Liver (tissue), 10 donors: ENCODE measurements at places on chromosomes 5 and 9. TPM values are rescaled to one million over a fixed set of nuclear protein-coding genes. Genes with fewer than 3 reads are reported as not detected.

DNA sequence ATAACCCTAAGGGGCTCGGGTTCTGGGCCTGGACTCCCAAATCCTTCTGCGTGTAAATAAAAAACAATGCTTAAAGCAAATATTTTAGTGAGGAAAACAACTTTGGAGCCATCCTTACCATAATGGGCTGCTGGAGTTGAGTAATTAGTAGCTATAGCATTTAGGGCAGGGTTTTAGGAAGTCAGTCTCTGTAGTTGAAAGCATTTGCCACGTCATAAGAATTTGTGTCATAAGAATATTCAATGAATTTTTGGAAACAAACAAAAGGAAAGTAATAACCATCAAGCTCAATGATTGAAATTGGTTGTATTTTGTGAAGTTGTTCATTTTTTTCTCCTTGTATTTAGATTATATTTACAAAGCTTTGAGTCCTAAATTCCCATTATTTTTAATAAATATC is 114.8 kb upstream of the ELL2 start:
- H3K4me1 ChIP-seq: no peaks in the 10 kb centered on the region
- H3K27ac ChIP-seq: no peak overlapping the region
- H3K27me3 ChIP-seq: no peaks in the 10 kb centered on the region
- H3K4me3 ChIP-seq: no peak overlapping the region

DNA sequence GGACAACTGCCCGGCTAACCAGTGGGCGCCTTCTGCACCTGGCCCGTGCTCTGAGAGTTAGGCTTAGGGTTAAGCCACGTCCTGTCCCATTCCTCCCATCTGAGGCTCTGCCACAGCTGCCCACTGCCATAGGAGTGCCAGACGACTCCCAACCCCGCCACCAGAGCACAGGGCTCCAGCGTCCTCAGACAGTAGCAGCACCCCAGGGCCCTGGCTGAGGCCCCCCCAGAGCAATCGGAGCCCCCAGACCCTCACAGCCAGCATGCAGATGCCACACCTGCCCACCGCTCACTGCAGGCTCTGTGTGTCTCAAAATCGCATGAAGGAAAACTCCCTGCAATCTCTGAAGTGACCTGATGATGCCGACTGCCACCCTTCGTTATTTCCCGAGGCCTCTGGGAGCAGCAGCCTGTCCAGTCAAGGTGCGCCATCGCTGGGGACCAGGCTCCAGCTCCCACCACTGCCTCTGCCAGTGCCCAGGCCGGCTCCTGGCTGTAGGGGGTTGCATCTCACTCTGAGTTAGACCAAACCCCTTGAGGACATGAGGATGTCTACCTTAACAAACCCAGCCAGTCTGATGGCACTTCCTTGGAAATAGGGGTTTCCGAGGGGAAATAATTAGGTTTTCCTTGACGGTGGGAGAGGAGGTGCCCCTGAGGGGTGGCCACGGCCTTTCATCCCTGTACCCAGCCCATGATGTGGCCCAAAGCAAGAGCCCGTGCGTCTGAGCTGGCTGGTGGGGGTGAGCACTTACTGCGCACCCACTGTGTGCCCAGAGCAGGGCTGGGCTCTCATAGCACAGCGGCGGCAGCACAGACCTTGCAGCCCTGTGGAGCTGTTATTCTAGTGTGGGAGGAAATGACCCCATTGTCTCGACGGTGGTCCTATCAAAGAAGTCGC is 58.0 kb upstream of the RNF130 start:
- no peak overlapping the region for H3K27ac ChIP-seq
- H3K36me3 ChIP-seq: no peaks in the 10 kb centered on the region
- H3K4me1 ChIP-seq: peaks cover 7% of the 10 kb centered on the region
- no peaks in the 10 kb centered on the region for H3K27me3 ChIP-seq

DNA sequence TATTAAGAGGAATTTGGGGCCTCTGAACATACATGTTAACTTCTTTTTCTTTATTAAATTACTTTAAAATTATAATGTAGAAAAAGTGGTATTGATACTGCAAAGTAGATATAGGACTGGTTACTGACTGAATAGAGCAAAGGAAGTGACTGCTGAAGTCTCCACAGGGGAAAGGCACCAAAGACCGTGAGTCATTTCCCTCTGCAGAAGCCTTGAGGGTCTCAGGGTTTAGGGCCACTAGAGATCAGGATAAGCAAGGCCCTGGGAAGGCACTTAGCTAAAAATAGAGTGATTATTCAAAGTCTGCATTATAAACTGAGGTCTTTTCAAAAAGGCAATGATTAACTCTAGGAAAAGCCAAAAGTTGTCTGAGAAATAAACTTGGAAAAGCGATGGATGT is 44.7 kb upstream of the ITGA1 start:
- H3K27ac ChIP-seq: no peak overlapping the region
- H3K36me3 ChIP-seq: no peaks in the 10 kb centered on the region
- no peaks in the 10 kb centered on the region for H3K4me1 ChIP-seq

TPPP gene
- 2.1 TPM for total RNA-seq

- no peak for DNase-seq
- no peaks in the 10 kb centered on the region for H3K4me1 ChIP-seq
- no peak overlapping the region for H3K4me3 ChIP-seq
- no peak overlapping the region for H3K27ac ChIP-seq
- H3K27me3 ChIP-seq: no peaks in the 10 kb centered on the region
Observed at GRCh38 chr5:34891981-34892380, 23.3 kb downstream of the RAD1 start.

GRCh38 chr5:38608874-38609273 is 52.4 kb upstream of the LIFR start:
- H3K4me3 ChIP-seq: no peak overlapping the region
- H3K36me3 ChIP-seq: no peaks in the 10 kb centered on the region
- no peaks in the 10 kb centered on the region for H3K27me3 ChIP-seq
- H3K4me1 ChIP-seq: no peaks in the 10 kb centered on the region
- no peak overlapping the region for H3K27ac ChIP-seq

DNA sequence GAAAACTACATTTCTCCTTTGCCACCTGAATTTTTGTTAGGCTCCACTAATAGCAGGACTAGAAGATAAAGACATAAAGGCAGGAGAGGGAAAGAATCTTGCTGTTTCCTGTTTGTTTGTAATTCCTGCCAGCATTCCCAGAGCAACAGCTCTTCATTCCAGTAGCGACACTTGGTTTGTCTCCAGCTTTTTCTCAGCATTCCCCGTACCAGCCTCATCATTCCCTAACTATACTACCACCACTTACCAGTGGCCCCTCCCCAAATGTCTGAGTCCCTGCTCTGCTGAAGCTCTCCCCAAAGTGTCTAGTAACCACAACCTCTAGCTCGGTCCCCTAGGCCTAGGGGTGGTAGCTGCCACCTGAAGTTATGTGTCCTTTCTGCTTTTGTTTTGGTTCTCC is 18.6 kb downstream of the CETN3 start:
- no peaks in the 10 kb centered on the region for H3K4me1 ChIP-seq
- no peaks in the 10 kb centered on the region for H3K36me3 ChIP-seq
- no peak overlapping the region for H3K4me3 ChIP-seq
- H3K27me3 ChIP-seq: no peaks in the 10 kb centered on the region
- no peak for DNase-seq

CAVIN4 gene
- total RNA-seq: 0.05 TPM

RXFP3 gene
- total RNA-seq: not detected

SPINK13 gene
- not detected for total RNA-seq

- H3K4me3 ChIP-seq: no peak overlapping the region
- H3K27ac ChIP-seq: no peak overlapping the region
- H3K4me1 ChIP-seq: no peaks in the 10 kb centered on the region
- H3K36me3 ChIP-seq: no peaks in the 10 kb centered on the region
- DNase-seq: no peak
Observed at GRCh38 chr5:36585701-36586100, 20.7 kb upstream of the SLC1A3 start.

OR2S2 gene
- total RNA-seq: not detected

GABRP gene
- total RNA-seq: 0.08 TPM

SOHLH1 gene
- not detected for total RNA-seq

DNA sequence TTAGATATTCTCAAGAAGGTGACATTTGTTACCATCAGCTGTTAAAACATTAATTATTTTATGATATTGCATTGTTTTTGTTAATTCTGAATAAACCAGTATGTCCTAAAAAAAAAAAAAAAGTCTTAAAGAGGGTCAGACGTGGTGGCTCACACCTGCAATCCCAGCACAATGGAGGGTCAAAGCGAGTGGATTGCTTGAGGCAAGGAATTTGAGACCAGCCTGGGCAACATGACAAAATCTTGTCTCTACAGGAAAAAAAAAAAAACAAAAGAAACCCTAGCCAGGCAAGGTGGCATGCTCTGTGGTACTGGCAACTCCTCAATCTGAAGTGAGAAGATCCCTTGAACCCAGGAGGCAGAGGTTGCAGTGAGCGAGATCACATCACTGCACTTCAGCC is 46.8 kb downstream of the CYLC2 start:
- H3K36me3 ChIP-seq: no peaks in the 10 kb centered on the region
- H3K4me1 ChIP-seq: no peaks in the 10 kb centered on the region
- no peak for DNase-seq
- no peak overlapping the region for H3K4me3 ChIP-seq

GRCh38 chr9:34375901-34376595 is 650 bp downstream of the MYORG start:
- peak overlapping the region; percentile 82 for H3K4me3 ChIP-seq
- H3K27me3 ChIP-seq: no peaks in the 10 kb centered on the region
- peak overlapping the region; percentile 53 for H3K27ac ChIP-seq
- H3K36me3 ChIP-seq: peaks cover 4% of the 10 kb centered on the region
- DNase-seq: no peak
- H3K4me1 ChIP-seq: peaks cover 52% of the 10 kb centered on the region

KIF12 gene
- total RNA-seq: 11.5 TPM

DNA sequence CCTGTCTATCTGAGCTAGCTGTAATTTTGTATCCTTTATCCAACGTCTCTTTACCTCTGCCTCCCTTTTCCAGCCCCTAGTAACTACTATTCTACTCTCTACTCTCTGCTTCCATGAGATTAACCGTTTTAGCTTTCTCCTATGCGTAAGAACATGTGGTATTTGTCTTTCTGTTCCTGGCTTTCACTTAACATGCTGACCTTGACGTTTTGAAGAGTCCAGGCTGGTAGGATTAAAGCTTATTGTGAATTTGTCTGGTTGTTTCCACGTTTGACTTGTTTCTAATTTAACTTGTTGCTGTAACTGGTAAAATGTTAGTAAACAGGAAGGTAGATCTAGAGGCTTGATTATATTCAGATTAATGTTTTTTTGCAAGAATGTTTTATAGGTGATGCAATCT is 385.3 kb downstream of the PSAT1 start:
- H3K4me1 ChIP-seq: no peaks in the 10 kb centered on the region
- no peak for DNase-seq
- no peaks in the 10 kb centered on the region for H3K36me3 ChIP-seq
- H3K27me3 ChIP-seq: no peaks in the 10 kb centered on the region

DNA sequence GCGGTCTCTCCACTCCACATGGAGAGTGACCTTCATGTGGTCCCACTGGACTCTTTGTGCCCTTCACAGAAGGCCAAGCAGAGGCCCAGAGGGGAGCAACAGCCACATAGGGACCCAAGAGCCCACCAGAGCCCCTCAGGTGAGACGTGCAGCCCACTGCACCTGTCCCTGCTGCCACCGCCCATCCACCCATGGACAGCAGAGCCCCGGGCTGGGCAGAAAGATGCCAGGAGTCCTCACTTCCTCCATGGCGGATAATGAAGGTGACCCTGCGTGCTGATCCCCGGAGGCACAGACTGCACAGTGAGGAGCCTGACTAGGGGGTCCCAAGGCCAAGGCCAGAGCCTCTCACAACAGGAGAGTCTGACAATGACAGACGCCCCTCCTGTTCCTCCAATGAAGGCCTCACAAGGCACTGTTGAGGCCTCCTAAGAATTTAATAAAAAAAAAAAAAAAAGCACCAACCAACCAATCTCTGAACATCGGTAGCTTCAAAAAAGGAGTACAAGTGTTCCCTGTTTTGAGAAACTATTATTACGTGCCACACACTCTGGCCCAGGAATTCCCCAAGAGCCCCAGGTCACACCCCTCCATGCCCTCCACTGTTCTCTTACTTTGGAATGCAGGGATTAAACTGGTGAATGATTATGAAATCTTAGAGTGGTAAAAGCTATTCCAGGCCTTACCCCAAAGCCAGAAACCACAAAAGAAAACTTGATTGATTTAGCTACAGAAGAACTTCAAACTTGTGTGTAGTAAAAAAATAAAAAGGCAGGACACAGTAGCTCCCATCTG is 2.8 kb upstream of the PPP1R26 start:
- H3K27ac ChIP-seq: no peak overlapping the region
- no peak for DNase-seq
- no peak overlapping the region for H3K4me3 ChIP-seq
- peaks cover 16% of the 10 kb centered on the region for H3K4me1 ChIP-seq
- H3K27me3 ChIP-seq: no peaks in the 10 kb centered on the region

DNA sequence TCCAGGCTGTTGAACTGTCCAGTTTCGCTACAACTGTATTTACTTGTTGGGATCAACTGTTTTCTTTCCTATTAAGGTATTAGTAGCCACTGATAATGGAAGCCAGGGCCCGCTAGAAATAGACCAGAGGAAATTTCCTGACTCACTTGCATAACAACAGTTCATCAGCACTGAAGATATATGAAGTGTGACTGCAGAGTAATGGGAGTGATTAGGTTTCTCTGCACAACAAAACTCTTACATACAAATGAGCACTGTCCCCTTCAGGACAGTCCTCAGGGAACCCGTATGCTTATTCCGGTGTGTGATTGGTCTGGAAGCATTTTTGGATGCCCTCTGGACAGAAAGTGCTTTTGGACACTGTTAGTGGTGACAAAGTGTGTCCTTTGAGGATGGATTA is 55.3 kb downstream of the LIX1 start:
- H3K36me3 ChIP-seq: no peaks in the 10 kb centered on the region
- no peak overlapping the region for H3K27ac ChIP-seq
- DNase-seq: no peak
- H3K4me3 ChIP-seq: no peak overlapping the region
- H3K4me1 ChIP-seq: no peaks in the 10 kb centered on the region

DNA sequence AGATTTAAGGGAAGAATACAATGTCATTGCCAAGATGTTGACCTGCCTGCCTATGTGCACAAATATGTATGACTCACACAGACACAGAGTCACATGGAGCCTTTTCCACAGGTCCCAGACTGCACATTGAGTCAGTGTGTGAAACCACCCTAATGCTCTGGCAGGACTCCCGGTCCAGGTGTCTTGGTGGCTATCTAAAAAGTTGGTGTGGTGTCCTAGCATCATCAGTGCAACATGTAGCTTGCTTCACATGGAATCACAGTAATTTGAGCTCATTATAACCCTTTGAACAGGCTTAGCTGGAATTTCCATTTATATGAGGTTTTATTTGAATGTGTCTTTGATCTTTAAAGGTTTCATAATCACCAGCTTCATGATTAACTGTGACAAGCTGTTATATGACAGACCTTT is 10.7 kb downstream of the IFNA5 start:
- H3K27me3 ChIP-seq: no peaks in the 10 kb centered on the region
- no peaks in the 10 kb centered on the region for H3K4me1 ChIP-seq
- no peak overlapping the region for H3K27ac ChIP-seq
- no peaks in the 10 kb centered on the region for H3K36me3 ChIP-seq

FOXD4L4 gene
- total RNA-seq: 0.50 TPM

- H3K36me3 ChIP-seq: no peaks in the 10 kb centered on the region
Observed at GRCh38 chr9:131304676-131305355, 15.3 kb downstream of the PLPP7 start.

SKP1 gene
- 207 TPM for total RNA-seq

- no peak overlapping the region for H3K27ac ChIP-seq
Observed at GRCh38 chr9:87227456-87227855, 270.2 kb upstream of the DAPK1 start.

OMD gene
- not detected for total RNA-seq

C7 gene
- 25.5 TPM for total RNA-seq

- peak; percentile 85 for DNase-seq
- peaks cover 17% of the 10 kb centered on the region for H3K4me1 ChIP-seq
- H3K27ac ChIP-seq: peak overlapping the region; percentile 100
- no peak overlapping the region for H3K4me3 ChIP-seq
Observed at GRCh38 chr9:136485049-136486045, 2.5 kb upstream of the SEC16A start.
